Memory B cell (primary cell): ENCODE measurements at places on chromosomes 3 and 15.
A peak's percentile ranks its signal among the peaks of the same experiment; 100 is the strongest.

GRCh38 chr15:62649793-62650420 is 392.6 kb upstream of the TPM1 start:
- H3K4me1 ChIP-seq = no peaks in the 10 kb centered on the region
- no peak overlapping the region for H3K27ac ChIP-seq
- peaks cover 2% of the 10 kb centered on the region for H3K36me3 ChIP-seq
- DNase-seq = no peak
- H3K4me3 ChIP-seq = no peak overlapping the region

GRCh38 chr15:89384176-89384604 is 49.6 kb upstream of the POLG start:
- peaks cover 14% of the 10 kb centered on the region for H3K27me3 ChIP-seq
- H3K4me1 ChIP-seq = no peaks in the 10 kb centered on the region
- H3K27ac ChIP-seq = no peak overlapping the region
- H3K36me3 ChIP-seq = no peaks in the 10 kb centered on the region
- H3K4me3 ChIP-seq = no peak overlapping the region
- no peak for DNase-seq

DNA sequence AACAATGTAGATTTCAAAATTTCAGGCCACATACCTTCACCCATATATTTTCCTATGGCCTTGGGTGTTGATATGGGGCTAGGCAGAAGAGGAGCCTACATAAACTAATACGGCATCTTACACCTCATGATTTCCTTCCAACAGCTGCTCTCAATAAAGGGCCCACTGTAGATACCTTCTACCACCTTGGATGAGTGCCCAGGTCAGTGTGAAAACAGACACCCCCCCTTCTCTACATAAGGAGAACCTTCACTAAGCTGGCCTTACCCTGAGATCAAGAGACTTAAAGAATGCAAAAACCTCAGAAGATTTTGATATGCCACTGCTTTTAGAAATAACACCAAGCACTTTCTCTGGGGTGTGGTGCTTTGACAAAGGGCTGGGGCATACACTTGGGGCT is 42.7 kb downstream of the SH3BP5 start:
- no peaks in the 10 kb centered on the region for H3K27me3 ChIP-seq
- peaks cover 13% of the 10 kb centered on the region for H3K36me3 ChIP-seq
- H3K27ac ChIP-seq = peak overlapping the region; percentile 70
- H3K4me3 ChIP-seq = no peak overlapping the region
- DNase-seq = no peak

DNA sequence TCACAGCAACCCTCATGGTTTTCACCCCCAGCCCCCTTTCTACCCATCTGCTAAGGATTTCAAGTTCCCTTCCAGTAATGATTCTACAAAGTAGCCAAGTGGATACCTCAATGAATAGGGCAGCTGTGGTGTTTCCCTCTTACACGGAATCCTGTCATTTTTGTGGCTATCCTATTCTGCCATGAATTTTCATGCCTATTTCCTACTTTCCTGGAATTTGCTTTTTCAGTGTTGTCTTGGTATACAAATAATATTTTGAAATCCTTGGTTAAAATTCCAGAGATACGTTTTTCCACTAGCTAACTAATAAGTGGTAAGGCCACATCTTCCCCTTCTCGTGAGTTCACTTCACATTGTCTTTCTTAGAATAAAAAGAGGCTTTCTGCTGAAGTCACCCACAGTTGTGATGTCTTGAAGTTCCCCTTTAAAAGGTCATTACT is 7.5 kb downstream of the ADPRH start:
- H3K4me1 ChIP-seq = peaks cover 35% of the 10 kb centered on the region
- H3K27me3 ChIP-seq = no peaks in the 10 kb centered on the region
- peaks cover 19% of the 10 kb centered on the region for H3K36me3 ChIP-seq
- no peak for DNase-seq
- peak overlapping the region; percentile 86 for H3K27ac ChIP-seq

- no peak for DNase-seq
- no peak overlapping the region for H3K4me3 ChIP-seq
- H3K27me3 ChIP-seq = no peaks in the 10 kb centered on the region
- H3K27ac ChIP-seq = no peak overlapping the region
- no peaks in the 10 kb centered on the region for H3K36me3 ChIP-seq
Measured at GRCh38 chr3:155164306-155164705, 84.2 kb downstream of the MME start.

GRCh38 chr3:15528854-15529537 is 7.5 kb upstream of the COLQ start:
- no peaks in the 10 kb centered on the region for H3K4me1 ChIP-seq
- H3K27me3 ChIP-seq = no peaks in the 10 kb centered on the region
- no peaks in the 10 kb centered on the region for H3K36me3 ChIP-seq
- no peak for DNase-seq
- H3K27ac ChIP-seq = no peak overlapping the region

DNA sequence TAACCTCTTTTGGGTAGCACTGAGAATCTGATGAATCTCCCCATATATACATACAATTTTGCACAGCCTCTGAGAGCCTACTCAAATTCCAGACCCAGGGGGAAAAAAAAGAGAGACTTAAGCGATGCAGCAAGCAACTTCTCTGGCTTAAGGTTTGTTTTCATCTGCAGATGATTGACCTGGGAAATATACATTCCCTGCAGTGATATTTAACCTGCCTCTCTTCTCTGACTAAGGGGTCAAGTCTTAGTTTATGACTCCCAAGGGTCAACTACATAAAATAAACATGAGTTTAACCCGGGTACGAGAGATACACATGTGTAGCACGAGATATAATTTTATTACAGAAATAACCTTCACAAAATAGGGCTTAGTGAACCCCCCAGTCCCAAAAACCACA is 737.8 kb downstream of the TUSC7 start:
- DNase-seq = no peak
- no peaks in the 10 kb centered on the region for H3K4me1 ChIP-seq
- no peaks in the 10 kb centered on the region for H3K36me3 ChIP-seq
- no peaks in the 10 kb centered on the region for H3K27me3 ChIP-seq

GRCh38 chr3:42562047-42562907 is 19.5 kb downstream of the SEC22C start:
- H3K27ac ChIP-seq = no peak overlapping the region
- no peak overlapping the region for H3K4me3 ChIP-seq
- H3K4me1 ChIP-seq = no peaks in the 10 kb centered on the region
- H3K36me3 ChIP-seq = peaks cover 40% of the 10 kb centered on the region
- no peak for DNase-seq

DNA sequence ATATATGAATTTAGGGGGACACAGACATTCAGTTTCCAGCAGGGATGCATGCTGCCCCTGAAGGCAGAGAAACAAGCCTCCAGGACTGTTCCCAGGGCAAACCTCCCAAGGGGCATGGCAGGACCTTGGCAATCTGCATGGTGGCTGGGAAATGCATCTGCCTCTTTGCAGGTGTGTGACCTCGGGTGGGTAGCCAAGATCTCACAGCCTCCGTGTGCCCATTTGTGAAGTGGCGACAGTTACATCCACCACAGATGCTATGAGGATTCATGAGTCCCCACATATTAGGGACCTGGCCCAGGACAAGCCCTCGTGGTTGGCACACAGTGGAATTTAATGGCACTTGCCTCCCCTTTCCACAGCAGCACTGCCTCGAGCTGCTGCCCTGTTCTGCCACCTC is 29.9 kb downstream of the SLC28A1 start:
- DNase-seq = no peak
- peaks cover 4% of the 10 kb centered on the region for H3K4me1 ChIP-seq
- no peak overlapping the region for H3K27ac ChIP-seq
- peaks cover 9% of the 10 kb centered on the region for H3K27me3 ChIP-seq
- H3K4me3 ChIP-seq = no peak overlapping the region

- no peaks in the 10 kb centered on the region for H3K36me3 ChIP-seq
- H3K27me3 ChIP-seq = peaks cover 10% of the 10 kb centered on the region
- H3K4me3 ChIP-seq = no peak overlapping the region
- no peak overlapping the region for H3K27ac ChIP-seq
- H3K4me1 ChIP-seq = no peaks in the 10 kb centered on the region
- no peak for DNase-seq
Measured at GRCh38 chr15:48619446-48619845, 26.1 kb downstream of the FBN1 start.

- peaks cover 13% of the 10 kb centered on the region for H3K4me1 ChIP-seq
- no peak overlapping the region for H3K4me3 ChIP-seq
- H3K27ac ChIP-seq = no peak overlapping the region
- H3K27me3 ChIP-seq = peaks cover 29% of the 10 kb centered on the region
- H3K36me3 ChIP-seq = no peaks in the 10 kb centered on the region
- peak; percentile 74 for DNase-seq
Measured at GRCh38 chr3:184540777-184541681, 20.6 kb upstream of the EPHB3 start.

- H3K4me3 ChIP-seq = no peak overlapping the region
- no peaks in the 10 kb centered on the region for H3K27me3 ChIP-seq
- no peak for DNase-seq
- H3K36me3 ChIP-seq = no peaks in the 10 kb centered on the region
Measured at GRCh38 chr3:60316121-60316797, 935.0 kb downstream of the FHIT start.

DNA sequence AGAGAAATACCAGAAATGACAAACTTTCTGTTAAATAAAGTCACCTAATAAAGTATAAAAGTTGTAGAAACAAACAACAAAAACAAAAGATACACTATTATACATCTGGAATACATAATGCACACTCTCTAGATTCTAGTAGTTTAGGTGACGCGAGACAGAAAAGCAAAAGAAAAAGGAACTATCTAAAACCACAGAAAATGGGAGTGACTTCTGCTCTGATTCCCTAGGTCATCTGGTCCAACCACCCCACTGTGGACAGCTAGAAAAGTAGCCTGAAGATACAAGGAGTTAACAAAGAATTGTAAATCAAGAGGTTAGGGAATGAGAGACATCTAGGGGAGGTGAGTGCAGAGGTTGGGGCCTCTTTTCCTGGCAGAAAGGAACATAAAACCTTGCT is 39.1 kb downstream of the DHX36 start:
- H3K27ac ChIP-seq = peak overlapping the region; percentile 85
- no peaks in the 10 kb centered on the region for H3K27me3 ChIP-seq
- peaks cover 42% of the 10 kb centered on the region for H3K36me3 ChIP-seq
- H3K4me3 ChIP-seq = no peak overlapping the region

- peaks cover 26% of the 10 kb centered on the region for H3K36me3 ChIP-seq
- DNase-seq = no peak
- no peak overlapping the region for H3K4me3 ChIP-seq
- peaks cover 32% of the 10 kb centered on the region for H3K4me1 ChIP-seq
Measured at GRCh38 chr3:105765308-105765639, 103.5 kb downstream of the CBLB start.

- no peak overlapping the region for H3K4me3 ChIP-seq
- H3K36me3 ChIP-seq = no peaks in the 10 kb centered on the region
- no peak for DNase-seq
- peaks cover 4% of the 10 kb centered on the region for H3K27me3 ChIP-seq
- H3K27ac ChIP-seq = no peak overlapping the region
Measured at GRCh38 chr3:98917608-98918007, 16.1 kb upstream of the DCBLD2 start.

DNA sequence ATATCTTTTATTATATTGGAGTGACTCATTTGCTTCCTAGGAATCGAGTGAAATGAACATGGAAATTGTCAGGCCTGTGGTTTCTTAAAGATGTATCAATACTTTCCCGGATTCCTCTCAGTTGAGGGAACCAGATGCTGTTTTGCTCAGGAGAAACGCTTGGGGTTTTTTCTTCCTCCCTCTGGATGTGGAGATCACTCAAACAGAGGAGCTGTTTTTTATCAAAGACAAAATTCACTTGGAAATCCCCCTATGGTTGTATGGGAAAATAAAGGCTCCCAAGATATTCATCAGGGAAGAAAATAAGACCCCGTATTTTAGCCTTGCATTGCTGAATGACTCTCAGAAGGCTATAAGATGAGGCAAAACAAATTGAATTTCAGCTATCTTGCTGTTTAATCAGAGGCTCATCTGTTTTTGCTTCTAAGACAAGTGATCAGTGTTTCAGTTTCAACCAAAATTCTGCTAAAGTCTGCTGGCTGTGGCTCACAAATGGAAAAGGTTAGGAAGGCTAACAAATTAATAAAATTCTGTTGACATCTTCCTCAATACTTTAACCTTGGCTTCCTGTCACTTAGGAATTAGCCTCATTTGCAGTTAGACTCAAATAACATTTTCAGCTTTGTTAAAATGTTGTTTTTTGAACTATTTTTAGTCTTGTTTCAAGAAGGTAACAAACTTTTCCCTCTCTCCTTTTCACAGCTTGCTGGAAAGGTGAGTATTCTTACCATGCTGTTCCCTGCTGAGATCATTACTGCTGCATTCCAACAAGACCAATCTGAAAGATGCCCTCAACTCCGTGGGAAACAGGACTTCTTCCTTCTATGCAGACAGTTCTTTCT is 83.6 kb downstream of the COL6A5 start:
- H3K36me3 ChIP-seq = no peaks in the 10 kb centered on the region
- H3K4me3 ChIP-seq = no peak overlapping the region
- H3K27ac ChIP-seq = no peak overlapping the region
- peaks cover 2% of the 10 kb centered on the region for H3K27me3 ChIP-seq
- no peak for DNase-seq
- H3K4me1 ChIP-seq = no peaks in the 10 kb centered on the region

DNA sequence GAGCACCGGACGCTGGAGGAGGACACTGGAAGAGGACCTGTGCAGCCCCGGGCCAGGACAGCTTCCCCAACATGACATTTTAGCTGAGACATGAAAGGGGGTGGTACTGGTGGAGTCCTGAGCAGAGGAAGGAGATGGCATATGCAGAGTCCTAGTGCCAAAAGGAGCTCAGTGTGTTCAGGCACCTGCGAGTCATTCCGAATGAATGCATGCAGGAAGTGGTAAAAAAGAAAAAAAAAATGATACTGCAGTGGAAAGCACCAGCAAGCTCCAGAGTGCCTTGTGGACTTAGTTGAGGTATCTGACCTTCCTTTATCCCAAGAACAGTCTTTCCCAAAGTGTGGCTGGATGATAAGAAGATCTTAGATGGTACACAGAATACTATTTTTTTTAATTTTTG is 6.6 kb upstream of the ZNF148 start:
- no peak overlapping the region for H3K27ac ChIP-seq
- H3K4me3 ChIP-seq = no peak overlapping the region
- H3K27me3 ChIP-seq = peaks cover 8% of the 10 kb centered on the region
- H3K4me1 ChIP-seq = peaks cover 4% of the 10 kb centered on the region

- no peak for DNase-seq
- H3K27ac ChIP-seq = no peak within 1 kb of the TSS
- no peaks in the 10 kb centered on the region for H3K27me3 ChIP-seq
- no peak within 1 kb of the TSS for H3K4me3 ChIP-seq
Measured at GRCh38 chr3:185552358-185552877, at the start of gene LIPH. LIPH (minus strand) TSS chr3:185552588; CDS start chr3:185552471, 117 bp downstream.

GRCh38 chr3:39013289-39013688 is 38.5 kb downstream of the SCN11A start:
- no peaks in the 10 kb centered on the region for H3K4me1 ChIP-seq
- no peak overlapping the region for H3K4me3 ChIP-seq
- H3K27me3 ChIP-seq = peaks cover 2% of the 10 kb centered on the region

- no peak overlapping the region for H3K4me3 ChIP-seq
- no peak overlapping the region for H3K27ac ChIP-seq
- peaks cover 16% of the 10 kb centered on the region for H3K36me3 ChIP-seq
- H3K27me3 ChIP-seq = peaks cover 3% of the 10 kb centered on the region
- peaks cover 10% of the 10 kb centered on the region for H3K4me1 ChIP-seq
Measured at GRCh38 chr15:90645873-90646575, 71.1 kb upstream of the BLM start.

GRCh38 chr3:50337175-50337861 is 3.3 kb downstream of the RASSF1 start:
- peaks cover 30% of the 10 kb centered on the region for H3K4me1 ChIP-seq
- H3K36me3 ChIP-seq = peaks cover 8% of the 10 kb centered on the region
- DNase-seq = peak; percentile 81
- H3K27me3 ChIP-seq = no peaks in the 10 kb centered on the region
